NCI-H146 (cell line): ENCODE measurements at places on chromosomes 6 and 20.

DNA sequence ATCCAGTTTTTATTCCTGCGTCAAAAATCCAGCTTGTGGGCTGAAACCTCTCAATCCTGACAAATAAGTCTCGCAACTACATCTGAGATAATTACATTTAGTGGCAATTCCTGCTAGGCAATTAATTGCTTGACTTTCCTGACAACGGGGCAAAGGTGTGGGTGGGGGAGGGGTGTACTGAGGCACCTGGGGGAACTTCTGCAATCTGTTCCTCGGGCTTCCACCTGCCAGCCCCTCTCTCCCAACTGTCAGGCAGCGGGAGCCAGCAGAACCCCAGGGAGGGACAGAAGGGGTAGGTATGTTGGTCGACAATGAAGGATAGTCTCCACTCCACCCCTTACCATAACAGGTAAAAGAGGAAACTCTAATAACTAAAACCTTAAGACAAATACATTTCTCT, 6.8 kb downstream of the C6orf52 start:
- peak; percentile 78 for DNase-seq

- no peak for DNase-seq
Observed at GRCh38 chr6:42201382-42201781, 6.6 kb upstream of the GUCA1B start.

GRCh38 chr6:111842891-111843290, 30.4 kb downstream of the FYN start:
- DNase-seq = no peak

- peak; percentile 36 for DNase-seq
Observed at GRCh38 chr6:150025201-150025917, at the start of gene RAET1L. RAET1L (minus strand) TSS chr6:150025532; CDS start chr6:150025471, 61 bp downstream.

DNA sequence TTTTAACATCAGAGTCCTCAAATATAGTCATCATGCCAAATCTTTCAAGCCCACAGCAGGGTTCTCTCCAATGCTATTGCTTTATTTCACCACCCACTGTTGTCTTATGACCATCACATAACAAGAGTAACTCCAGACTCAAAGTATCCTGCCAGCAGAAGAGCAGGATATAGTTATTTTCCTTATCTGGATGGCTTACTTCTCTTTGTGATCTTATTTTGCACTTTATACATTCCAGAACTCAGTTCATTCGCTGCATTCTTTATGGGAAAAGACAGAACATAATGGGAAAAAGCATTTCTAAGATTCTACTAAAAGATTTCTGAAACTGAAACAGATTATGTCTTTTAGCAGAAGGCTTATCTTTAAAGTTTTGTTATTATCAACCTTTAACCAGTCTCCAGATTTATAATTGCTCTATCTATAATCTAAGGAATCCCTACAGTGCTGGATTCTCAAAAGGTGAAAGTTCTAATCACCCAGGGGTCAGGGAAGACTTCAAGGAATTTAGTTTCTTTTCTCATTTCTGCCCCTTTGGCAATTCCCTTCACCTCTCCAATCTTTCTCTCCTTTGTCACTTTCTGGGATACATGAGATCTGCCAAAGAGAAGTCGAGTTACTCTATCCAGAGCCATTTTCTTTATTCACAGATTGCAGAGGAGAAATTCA, 190.4 kb downstream of the TPBG start:
- DNase-seq = no peak

- DNase-seq = no peak
Observed at GRCh38 chr20:52652271-52652670, 319.9 kb upstream of the TSHZ2 start.

DNA sequence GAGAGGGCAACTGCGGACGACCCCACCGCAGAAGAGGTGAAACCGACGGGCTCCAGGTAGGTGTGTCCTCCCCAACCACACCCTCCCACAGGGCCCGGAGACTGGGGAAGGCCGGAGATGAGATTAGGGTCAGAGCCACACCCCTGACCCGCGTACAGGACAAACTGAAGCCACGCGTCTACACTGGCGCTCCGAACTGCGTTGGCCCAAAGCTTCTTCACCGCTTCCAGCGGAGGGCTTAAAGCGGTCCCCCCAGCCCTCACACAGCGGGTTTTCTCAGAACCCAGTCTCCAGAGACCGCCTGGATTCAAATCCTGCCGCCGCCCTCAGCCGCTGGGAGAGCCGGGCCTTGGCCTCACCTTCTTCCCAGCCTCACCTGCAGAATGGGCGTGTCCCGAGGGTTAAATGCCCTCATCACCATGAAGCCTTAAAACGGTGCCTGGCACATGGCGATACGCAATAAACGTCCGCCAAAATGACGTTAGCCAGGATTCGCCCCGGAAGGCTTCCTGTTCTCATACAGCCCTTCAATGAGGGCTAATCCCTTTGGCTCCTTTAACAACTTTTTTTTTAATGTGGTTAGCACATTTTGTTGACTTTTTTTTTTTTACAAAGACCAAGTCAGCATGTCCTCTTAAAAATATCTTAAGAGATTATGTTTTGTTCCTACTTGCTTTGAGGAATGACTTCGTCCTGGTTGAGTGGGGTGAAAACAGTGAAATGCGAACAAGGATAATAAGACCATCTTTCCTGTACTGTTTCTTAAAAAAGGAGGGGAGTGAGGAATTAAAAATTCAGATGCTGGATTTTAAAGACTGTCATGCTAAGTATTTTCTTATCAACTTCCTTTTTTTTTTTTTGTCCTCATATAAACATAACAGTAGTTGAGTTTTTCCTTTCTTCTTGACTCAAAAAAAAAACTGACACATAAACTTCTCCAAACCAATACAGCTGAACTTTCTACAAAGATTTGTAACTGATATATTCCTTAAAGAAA, 15.1 kb upstream of the ZNF217 start:
- no peak for DNase-seq

GRCh38 chr6:13722880-13723279, 11.2 kb upstream of the RANBP9 start:
- no peak for DNase-seq

DNA sequence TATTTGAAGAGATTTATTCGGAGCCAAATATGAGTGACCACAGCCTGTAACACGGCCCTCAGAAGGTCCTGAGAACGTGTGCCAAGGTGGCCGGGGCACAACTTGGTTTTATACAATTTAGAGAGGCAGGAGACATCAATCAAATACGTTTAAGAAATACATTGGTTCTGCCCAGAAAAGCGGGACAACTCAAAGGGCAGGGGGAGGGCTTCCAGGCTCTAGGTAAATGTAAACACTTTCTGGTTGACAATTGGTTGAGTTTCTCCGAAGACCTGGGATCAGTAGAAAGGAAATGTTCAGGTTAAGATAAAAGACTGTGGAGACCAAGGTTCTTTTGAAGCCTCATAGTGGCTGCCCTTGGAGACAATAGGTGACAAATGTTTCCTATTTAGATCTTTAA, 18.9 kb upstream of the KIF25 start:
- DNase-seq = no peak

DNA sequence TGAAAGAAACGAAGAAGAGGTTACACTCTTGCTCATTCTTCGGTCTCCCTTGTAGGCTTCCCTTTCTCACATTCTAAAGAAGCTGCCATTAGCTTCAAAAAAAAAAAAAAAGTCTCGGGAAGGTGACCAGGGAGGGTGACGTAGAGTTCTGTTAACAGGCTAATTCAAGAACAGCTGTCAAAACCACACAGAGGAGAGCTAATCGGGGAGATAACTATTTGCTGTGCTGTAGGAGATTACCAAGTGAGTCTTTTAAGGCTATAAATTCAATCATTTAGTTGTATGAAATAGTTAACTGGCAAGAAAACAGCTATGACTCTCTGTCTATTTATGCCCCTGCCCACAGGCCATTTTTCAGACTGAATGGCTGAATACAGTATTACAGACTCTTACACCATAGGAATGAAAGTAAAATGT, 256.8 kb downstream of the SYNE1 start:
- DNase-seq = peak; percentile 9

DNA sequence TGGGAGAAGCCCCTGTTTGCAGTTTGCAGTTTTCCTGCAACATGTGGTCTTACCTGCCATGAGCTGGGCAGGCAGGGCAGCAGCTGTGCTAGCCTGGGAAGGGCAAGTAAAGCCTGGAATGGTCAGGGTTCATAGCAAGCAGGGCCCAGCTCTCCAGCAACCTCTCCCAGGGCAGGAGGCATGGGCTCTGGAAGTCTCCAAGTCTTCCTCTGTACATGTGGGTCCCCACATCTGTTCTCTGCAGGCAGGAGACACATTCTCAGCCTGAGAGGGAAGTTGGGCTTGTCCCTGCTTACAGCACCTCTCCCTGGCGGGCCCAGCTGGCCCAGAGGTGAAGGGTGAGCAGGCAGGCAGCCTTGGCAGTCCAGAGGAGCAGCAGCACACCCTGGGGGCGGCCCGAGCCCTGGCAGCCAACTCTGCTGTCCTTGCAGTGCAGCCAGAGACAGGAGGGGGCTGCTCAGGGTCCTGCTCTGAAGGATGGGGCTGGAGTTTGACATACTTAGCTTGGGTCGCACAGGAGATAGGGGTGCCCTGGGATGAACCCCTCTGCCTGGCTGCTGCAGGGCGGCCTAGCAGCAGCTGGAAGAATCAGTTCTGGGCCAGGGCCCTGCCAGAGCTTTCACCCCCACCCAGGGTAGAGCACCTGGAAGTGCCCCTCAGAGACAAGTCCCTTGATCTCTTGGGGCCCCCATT, 176.0 kb downstream of the MRPL14 start:
- DNase-seq = peak; percentile 53

GRCh38 chr6:169391473-169392071, 137.9 kb upstream of the THBS2 start:
- DNase-seq = no peak

DNA sequence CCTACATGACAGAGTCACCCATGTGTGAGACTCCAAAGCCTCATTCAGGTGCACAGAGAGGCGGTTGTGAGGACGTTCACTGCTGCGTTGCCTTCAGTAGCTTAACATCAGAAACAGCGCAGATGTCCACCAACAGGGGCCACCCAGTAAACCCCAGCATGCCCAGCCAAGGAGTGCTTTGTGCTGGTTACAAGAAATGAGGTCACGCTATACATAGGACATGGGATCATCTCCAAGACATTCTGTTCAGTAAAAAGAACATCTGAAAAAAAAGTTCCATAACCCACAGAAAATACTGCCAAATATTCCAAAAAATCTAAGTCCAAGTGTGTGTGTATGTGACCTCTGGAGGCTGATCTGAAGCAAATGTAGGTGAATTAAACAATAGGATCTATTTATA, 16.0 kb downstream of the SLC52A3 start:
- no peak for DNase-seq

GRCh38 chr6:107237992-107238660, 122.8 kb upstream of the BEND3 start:
- DNase-seq = no peak

DNA sequence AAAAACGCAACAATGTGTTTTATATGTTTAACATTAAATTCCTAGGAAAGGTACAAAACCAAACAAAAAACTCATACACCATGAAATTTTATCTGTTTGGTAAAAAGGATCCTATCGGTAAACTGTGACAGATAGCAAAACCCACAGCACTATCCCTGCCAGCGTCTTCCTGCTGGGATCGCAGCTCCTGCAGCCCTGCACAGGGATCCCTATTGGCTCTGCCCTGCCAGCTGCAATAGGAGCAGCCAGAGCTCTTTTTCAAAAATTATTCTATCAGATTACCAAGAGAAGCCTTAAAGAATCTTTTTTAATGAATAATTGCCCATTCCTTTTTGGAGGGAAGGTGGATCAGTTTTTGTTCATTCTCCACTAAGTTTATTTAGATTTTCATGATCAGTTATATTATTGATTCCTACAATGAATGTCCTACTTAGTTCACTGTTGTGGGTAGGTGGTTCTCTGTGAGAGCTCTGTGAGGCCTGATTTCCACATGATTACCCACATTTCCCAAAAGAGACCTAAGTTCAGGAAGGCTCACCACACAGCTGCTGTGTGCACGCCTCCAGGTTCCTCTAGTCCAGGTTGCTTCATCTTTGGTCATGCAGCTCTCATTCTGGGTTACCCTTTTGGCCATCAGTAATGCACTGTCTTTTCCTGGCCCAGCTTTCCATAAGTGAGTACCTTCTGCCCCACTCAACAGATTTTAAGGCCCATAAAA, 293.8 kb downstream of the FRK start:
- DNase-seq = peak; percentile 8

DNA sequence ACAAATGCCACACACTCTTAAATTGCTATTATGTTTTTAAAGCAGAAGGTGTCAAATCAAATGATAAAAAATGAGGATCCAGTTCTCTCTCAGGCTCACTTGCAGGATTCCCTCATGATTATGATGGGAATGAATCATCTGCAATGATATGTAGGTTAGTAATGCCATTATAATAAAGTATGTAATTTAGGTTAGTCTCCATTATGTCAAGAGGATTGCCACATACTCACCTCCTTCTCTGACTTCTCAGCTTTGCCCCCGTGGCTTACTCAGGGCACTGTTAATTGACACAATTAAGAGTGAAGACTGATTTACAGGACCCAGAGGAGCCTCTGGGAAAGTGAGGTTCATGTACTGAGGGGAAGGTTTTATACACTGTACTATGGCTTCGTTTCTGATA, 591.7 kb upstream of the NRSN1 start:
- DNase-seq = no peak

DNA sequence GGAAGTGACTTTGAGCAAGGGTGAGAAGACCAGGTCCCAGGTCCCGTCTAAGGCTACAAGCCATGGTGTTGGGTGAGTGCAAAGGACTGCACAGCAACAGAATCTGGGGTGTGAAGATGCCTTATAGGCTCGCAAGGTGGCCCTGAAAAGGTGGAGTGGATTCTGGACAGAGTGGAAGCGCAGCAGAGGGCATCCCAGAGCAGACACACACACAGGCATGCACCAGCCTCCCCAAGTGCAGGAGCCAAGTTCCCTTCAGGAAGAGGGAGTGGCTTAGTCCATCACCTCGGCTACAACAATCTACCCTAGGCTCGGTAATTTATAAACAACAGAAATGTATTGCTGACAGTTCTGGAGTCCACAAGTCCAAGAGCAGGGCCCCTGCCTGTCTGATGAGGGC, 180.1 kb upstream of the PDE10A start:
- DNase-seq = no peak

- DNase-seq = no peak
Observed at GRCh38 chr6:140041571-140042332, 667.3 kb upstream of the CITED2 start.

DNA sequence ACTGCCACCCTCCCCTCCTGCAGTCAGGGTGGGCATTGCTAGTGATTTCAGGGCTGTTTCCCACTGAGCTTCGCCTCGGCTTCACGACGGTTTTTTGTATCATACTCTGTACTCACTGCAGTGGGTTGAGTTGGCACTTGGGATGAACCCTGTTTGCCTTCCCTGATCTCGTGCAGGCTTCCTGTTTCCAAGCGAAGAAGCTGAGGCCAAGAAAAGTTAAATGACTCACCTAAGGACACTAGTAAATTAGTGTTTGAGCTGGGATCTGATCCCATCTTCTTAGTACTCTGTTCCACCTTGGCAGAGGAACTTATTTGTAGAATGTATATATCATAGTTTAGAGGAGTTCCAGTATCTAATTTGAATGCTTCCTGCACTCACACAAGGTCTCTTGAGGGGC, 50.3 kb upstream of the VSTM2L start:
- no peak for DNase-seq

DNA sequence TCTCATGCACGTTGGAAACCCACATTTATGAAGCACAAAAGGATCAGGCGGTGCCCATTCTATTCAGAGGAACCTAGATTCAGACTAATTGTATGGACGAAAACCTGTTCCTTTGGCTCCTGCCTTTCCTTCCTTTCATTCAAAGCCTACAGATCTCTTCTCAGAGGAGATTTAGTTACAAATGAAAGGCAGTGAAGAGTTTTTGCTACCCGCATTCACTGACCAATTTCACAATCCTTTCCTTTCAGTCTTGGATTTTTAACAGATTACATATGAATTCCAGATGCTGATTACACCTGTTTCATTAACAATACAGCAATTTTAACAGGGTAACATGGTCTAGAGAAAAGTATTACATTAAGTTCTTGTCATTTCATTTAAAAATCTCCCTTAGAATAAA, 32.0 kb downstream of the TMEM242 start:
- DNase-seq = no peak
